ENCODE measurements at places on chromosomes 4 and X.

- no peak for DNase-seq
These were observed 84.9 kb upstream of the TET2 start for GRCh38 chr4:105061731-105062130.

DNA sequence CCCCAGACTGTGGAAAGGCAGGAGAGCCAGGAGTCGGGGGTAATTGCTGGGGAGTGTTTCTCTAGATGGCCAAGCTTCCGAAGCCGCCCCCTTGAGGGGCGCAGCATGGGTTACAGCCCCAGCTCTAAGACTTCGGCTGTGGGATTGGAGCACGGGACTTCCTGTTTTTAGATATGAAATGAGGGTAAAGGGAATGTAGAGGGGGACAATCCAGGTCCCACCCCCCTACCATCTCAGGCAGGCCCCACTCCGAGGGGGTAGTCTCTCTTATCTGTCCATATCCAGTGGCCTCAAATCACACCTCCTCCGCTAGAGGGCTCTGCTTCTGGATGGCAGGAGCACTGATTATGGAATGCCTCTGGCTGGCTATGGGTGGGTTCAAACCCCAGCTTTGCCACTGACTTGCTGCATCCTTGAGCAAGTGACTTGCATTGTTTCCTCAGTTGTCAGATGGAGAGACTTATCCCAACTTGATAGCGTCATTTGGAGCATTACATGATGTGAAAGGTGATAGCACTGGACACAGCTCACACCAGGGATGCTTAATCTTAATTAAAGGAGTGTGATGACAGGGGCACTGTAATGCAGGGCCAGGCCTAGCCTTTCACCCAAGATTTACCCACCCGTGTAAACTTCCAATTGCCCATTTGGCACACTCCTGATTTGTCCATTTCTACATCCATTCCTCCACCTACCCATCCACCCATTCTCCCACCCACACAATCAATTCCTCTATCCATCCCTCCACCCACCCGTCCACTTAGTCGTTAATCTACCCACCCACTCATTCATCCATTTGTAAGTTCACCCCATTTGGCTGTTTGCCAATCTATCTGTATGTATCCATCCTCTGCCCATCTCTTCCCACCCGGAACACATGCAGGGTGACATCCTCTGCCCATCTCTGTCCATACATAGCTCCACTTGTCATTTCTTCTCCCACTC is 848 bp upstream of the KCND1 start:
- DNase-seq, result peak; percentile 37

DNA sequence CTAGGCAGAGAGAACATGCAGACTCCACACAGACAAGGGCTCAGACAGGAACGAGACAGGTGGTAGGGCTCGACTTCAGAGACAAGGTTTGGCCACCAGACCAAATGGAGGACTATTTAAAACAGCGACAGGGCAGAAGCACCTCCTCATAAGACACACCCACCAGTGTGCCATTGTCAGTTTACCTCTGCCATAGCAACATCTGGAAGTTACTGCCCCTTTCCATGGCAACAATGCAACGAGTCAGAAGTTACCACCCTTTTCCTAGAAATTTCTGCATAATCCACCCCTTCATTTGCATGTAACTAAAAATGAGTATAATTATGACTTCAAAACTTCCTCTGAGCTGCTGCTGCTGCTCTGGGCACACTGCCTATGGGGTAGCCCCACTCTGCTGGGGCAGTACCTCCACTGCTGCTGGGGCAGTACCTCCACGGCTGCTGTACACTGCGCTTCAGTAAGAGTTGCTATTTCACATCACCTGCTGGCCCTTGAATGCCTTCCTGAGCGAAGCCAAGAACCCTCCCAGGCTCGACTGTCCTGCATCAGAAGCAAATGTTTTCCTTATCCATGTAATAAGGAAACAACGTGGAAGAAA is 2222.3 kb upstream of the AGA start:
- DNase-seq, result no peak

GRCh38 chrX:7052541-7052940 is 95.0 kb upstream of the STS start:
- no peak for DNase-seq

DNA sequence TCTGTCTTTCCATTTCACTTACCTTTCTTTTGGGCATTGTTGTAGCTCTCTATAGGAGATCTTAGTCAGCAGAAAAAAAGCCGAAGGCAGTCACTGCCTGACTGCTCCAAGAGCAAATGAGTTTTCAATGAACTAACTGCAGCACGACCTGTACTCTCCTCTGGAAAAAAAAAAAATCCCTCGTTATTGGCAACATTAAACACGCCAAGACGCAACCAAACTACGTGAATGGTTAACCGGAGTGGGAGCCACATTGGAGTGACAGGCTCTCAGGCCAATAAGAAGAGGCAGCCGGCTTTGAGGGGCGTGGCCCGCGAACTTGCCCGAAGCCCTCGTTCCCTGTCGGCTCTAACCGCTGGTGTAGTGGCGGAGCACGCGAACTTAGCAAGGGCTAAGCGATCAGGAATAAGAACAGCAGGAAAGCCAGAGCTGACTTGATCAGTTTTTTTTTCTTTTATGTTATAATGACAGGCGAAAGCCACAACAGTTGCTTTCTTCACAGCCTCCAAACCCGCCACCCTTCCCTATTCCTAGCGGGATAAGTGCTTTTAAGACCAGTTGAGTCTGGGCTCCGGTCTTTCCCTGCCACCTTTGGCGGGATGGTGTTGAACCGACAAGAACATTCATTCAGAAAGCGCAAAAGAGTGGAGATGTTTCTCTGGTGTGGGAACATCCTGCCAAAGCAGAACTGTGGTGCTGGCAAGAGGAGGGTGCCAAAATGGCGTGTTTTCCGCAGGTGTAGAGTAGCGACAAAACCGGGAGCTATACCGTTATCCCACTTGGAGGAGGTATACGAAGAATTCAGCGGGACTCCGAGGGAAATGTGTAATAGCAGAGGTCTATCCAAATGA is 80.0 kb downstream of the HMGN5 start:
- DNase-seq, result peak; percentile 91

DNA sequence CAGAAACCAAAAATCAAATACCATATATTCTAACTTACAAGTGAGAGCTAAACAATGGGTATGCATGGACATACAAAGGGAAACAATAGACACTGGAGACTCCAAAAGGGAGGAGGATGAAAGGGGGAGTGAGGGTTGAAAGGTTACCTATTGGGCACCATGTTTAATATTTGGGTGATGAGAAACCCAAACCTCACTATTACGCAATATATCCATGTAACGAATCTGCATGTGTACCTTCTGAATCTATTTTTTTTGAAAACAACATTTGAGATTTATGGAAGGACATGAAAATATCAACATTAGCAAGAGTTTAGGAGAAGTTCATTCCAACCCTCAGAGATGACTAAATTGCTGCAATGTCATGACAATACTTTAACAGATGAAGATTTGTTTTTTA is 586.1 kb downstream of the GBA3 start:
- DNase-seq, result no peak

GRCh38 chr4:139903845-139904244 is 238.2 kb downstream of the MGST2 start:
- DNase-seq, result no peak

DNA sequence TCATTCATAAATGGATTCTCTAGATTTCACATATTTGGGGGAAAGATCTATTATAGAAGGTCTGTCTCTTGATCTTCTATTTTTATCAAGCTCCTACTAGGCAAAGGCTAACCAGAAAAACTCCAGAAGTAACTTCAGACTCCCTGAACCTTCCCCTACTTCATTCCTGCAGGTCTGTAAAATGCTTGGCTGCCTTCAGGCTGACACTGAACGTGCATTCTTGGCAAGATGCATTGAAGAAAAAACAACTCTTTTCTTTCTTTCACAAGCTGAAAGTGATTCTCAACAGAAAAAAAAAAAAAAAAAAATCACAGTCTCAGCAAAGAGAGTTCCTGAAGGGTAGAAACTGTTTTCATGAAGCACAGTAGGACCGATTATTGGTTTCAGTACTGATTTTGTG is 12.7 kb downstream of the OPHN1 start:
- DNase-seq, result no peak

- DNase-seq, result no peak
These were observed 314.5 kb upstream of the HS3ST1 start for GRCh38 chr4:11743236-11743635.

- DNase-seq, result no peak
These were observed 50.3 kb downstream of the FTHL17 start for GRCh38 chrX:31021537-31021936.

GRCh38 chr4:156336511-156336910 is 382.8 kb upstream of the CTSO start:
- no peak for DNase-seq

GRCh38 chrX:119687661-119688413 is 5.1 kb downstream of the SEPTIN6 start:
- no peak for DNase-seq

DNA sequence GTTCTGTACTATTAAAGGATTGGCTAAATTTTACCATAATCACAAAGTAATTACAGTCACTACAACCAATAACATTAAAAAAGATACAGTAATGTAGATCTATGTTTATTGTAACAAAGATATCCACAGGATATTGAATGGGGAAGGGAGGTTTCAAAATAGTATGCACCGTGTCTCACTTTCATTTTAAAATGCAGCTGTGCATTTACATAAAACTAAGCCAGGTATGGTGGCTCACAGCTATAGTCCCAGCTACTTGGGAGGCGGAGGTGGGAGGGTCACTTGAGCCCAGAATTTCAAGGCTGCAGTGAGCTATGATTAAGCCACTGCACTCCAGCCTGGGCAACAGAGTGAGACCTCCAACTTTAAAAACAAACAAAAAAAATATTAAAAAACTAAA is 8.5 kb downstream of the SRP72 start:
- no peak for DNase-seq

GRCh38 chr4:180650273-180650672 is 1592.9 kb upstream of the TENM3 start:
- no peak for DNase-seq

GRCh38 chr4:117900832-117901231 is 133.5 kb upstream of the NDST3 start:
- no peak for DNase-seq

- DNase-seq, result no peak
These were observed 106.6 kb downstream of the HMX1 start for GRCh38 chr4:8765084-8765483.

- no peak for DNase-seq
These were observed 941.9 kb downstream of the PCDH18 start for GRCh38 chr4:136590440-136590839.

DNA sequence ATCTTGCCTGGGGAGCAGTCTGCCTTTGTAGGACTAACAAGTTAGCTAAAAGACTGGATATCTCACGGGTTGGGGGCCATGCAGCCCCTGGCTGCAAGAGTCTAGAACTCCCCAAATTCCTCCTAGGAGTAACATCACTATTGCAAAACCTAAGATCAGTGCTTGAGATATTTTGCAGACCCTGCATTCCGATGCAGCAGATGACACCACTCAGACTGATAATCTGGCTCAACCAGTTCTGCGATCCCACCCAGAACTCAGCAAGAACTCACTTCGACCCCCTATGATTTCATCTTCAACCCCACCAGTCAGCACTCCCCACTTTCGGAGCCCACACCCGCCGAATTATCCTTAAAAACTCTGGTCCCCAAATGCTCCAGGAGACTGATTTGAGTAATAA is 834.0 kb downstream of the C4orf33 start:
- no peak for DNase-seq

GRCh38 chr4:25888781-25889180 is 25.2 kb upstream of the SMIM20 start:
- DNase-seq, result no peak

- DNase-seq, result no peak
These were observed 8.3 kb upstream of the PF4V1 start for GRCh38 chr4:73844806-73845205.

GRCh38 chr4:17528551-17529165 is 13.7 kb downstream of the CLRN2 start:
- no peak for DNase-seq

DNA sequence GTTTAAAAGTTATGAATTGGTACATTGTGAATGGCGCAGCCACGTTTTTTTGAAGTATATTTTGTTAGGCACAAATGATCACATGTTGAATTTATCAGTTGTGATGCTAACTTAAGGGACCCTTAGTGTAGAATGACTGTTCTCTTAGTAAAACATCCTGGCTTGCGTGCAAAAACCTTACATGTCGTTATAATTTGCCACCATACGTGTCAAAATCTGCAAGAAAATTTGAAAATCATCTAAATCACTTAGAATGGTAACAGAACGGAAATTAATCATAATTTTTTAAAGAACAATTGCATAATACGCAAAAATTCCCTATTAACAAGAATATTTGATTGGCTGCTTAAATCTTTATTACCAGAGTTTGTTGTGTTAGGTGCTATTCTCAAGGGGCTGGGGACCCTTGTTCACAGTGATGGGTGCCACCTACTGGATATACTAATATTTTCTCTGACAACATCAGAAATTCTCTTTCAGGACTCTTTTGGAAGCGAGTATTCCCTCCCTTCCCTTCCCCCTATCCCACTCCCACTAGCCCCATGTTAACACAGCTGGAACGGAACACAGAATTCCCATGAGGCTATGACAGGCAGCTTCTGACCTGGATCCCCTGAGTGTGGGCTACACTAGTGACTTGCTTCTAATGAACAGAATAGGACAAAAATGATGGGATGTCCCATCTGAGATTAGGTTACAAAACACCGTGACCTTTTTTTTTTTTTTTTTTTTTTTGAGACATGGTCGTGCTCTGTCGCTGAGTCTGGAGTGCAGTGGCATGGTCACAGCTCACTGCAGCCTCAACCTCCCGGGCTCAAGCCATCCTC is 71.8 kb downstream of the SUPT20HL2 start:
- no peak for DNase-seq

DNA sequence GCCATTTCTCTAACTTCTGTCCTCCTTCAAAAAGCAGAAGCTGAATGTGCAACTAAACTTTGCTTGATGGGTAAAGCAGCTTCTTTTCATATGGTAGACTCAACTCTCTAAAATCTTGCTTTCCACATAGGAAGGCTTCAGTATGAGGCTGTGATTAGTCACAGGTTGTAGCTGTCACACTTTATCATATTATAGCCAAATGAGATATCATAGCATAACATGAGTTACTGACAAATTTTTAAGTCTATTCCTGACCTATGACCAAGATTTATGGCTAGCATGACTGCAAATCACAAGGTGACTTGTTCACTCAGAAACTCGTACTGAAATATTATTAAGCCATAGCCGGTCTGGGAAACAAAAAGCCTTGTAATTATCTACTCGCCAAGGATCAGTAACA is 998.6 kb downstream of the RPA4 start:
- DNase-seq, result no peak

DNA sequence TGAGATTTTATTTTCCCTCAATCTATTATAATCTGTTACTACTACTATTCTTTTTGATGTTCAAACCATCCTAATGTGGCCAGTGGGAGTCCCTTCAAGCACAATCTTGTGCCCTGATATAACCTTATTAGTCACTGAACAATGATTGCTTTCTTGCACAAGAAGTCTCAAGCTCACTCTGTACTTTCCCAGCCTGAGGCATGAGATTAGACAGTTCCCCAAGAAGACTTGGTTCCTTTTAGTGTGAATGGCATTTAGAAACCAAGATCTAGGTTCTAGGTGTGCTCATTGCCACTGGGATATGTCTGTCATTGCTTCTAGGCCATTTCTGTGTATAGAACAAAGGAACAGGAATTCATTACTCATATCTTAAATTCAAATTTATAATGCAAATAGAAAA is 28.0 kb upstream of the RBM41 start:
- DNase-seq, result no peak
